GM12878 (cell line): ENCODE measurements at places on chromosomes 3 and 15.

DNA sequence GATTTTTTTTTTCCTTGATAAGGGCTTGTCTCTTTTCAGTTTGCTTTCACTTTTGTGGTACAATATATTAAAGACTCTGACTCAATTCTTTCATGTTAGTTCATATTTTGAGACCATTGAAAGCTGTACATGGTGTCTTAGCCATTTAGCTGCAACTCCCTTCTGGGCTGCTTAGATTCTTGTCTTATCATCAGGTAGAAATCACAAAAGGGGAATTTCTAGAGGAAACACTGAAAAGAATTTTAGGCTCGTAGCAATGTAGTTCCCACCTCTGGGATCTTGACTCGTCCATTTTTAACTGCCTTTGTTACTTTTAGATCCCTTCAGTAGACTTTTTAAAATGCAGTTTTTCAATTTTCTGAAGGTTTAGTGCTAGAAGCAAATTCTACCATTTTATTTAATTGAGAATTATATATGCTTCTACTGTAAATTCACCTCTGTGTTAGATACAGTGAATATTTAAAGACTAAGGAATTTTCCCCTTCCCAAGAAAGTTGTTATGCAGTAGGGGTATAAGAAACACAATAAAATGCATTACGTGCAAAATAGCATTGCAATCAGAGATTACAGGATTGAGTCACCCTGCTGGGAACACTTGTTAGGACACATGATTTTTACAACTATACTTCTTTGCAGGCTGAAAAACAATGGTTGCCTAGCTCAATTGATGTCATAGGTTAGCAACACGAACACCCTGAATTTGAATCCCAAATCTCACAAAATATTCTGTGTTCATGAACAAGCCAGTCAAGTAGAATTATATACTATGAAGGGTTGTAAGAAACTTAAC is 772.7 kb downstream of the PDCD6IP start:
- no peak for DNase-seq

DNA sequence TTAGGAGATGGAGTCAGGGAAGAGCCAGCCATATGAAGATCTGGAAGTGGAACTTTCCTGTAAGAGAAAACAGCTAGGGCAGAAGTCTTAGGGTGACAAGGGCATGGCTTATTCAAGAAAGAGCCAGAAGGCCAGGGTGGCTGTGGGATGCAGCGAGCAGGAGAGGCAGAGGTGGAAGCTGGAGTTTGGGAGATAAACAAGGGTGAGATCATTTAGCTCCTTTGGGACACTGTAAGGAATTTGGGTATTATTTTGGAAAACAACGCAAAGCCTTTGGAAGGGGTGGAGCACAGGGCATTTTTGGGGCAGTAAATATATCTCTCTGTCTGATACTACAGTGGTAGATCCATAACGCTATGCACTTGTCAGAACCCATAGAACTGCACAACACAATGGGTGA is 5.0 kb upstream of the IL16 start:
- DNase-seq, result no peak

GRCh38 chr3:30500666-30501399 is 105.6 kb upstream of the TGFBR2 start:
- peak; percentile 47 for DNase-seq

DNA sequence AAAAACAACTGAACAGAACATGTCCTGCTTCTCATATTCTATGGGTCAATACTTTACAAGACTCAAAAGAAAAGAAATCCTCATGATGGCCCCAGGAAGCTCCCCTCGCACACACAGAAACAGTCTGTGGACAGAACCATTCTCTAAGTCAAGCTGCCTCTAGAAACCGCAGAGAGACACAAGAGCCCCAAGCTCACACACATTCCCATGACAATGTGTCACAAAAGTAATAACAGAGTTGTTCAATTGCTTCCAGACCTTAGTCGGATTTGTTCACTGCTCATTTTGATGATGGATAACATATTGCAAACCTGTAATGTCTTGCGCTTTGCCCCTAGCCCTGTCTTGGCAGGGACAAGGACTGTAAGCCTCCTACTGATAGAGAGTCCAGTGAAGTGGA is 60.9 kb downstream of the UMPS start:
- DNase-seq, result no peak

DNA sequence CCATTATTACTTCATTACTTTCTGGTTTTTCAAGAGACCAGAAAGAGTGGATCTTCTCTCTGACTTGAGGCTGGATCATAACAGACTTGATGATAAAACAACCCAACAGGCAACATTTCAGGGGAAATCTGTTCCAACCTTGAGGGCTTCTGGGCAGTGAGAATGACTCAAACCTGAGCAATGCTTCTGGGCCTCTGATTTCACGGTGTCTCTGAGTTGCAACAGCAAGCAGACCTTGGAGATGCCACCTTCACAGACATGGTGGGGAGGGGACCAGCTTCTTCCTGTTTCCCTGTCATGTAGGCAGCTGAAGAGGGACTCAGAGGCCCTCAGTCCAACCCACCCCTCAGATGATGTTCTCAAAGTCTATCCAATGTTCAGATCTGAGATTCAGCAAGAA is 104.0 kb downstream of the ABHD5 start:
- no peak for DNase-seq

DNA sequence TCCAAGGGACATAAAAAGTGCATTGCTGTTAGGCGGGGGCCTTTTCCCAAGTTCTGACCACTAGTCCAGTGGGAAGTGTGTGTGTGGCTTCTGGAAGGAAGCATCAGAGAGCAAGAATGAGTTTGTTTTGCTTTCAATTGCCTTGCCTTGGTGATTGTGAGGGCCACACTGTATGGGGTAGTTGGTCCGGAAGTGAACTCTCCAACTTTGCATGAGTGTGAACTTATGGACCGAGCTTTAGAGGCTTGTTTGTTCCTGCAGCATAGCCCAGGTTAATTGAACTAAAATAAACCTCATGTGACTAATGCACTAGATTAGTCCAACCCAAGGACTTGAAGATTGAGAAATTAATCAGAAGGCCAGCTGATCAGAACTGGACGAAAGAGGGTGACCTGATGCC is 171.7 kb downstream of the NR2F2 start:
- no peak for DNase-seq

GRCh38 chr3:116155841-116156240 is 289.4 kb downstream of the LSAMP start:
- no peak for DNase-seq

GRCh38 chr3:153080778-153081240 is 81.2 kb upstream of the RAP2B start:
- no peak for DNase-seq

- no peak for DNase-seq
Observed at GRCh38 chr3:48208076-48208475, 15.2 kb upstream of the CAMP start.
